ENCODE measurements at places on chromosomes 13 and 19.

GRCh38 chr19:42352301-42353259, 27.1 kb downstream of the MEGF8 start:
- no peak for DNase-seq

GRCh38 chr19:6616011-6616410, 25.1 kb upstream of the CD70 start:
- DNase-seq: peak; percentile 41

GRCh38 chr13:27625839-27626238, 4.1 kb downstream of the POLR1D start:
- DNase-seq: no peak

- no peak for DNase-seq
Measured at GRCh38 chr19:48023518-48023917, 20.4 kb downstream of the CABP5 start.

DNA sequence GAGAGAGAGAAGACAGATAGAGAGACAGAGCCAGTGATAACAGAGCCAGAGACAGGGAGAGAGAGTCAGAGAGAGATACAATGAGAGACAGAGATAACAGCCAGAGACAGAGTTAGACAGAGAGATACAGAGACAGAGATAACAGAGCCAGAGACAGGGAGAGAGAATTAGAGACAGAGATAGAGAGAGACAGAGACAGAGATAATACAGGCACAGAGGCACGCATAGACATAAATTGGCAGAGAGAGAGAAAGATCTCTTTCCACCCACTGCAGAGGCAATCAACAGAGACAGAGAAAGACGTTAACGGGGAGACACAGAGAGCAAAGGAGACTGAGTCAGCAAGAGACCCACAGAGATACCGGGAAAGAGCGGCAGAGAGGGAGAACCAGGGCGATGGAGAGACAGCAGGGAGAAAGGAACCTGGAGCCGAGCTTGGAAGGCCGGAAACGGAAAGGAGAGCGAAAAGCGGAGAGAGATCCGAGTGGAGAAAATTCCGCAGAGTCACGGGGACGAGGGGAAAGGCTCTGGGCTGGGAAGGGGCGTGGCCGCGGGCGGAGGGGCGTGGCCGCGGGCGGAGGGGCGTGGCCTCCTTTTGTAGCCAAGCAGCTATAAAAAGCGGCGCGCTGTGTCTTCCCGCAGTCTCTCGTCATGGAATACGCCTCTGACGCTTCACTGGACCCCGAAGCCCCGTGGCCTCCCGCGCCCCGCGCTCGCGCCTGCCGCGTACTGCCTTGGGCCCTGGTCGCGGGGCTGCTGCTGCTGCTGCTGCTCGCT, at the start of gene TNFSF9:
Gene TNFSF9 (plus strand): TSS at position 641 of the 777 bp plus-strand sequence. CDS start 11 bp downstream, at position 652.
- peak; percentile 85 for DNase-seq

DNA sequence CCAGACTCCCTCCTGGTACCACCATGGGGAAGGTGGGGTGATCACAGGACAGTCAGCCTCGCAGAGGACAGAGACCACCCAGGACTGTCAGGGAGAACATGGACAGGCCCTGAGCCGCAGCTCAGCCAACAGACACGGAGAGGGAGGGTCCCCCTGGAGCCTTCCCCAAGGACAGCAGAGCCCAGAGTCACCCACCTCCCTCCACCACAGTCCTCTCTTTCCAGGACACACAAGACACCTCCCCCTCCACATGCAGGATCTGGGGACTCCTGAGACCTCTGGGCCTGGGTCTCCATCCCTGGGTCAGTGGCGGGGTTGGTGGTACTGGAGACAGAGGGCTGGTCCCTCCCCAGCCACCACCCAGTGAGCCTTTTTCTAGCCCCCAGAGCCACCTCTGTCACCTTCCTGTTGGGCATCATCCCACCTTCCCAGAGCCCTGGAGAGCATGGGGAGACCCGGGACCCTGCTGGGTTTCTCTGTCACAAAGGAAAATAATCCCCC, 505 bp upstream of the CEACAM5 start:
- no peak for DNase-seq

GRCh38 chr19:1028062-1028926, 1.9 kb downstream of the CNN2 start:
- DNase-seq: peak; percentile 92

GRCh38 chr13:93307651-93308050, 81.0 kb downstream of the GPC6 start:
- peak; percentile 53 for DNase-seq

DNA sequence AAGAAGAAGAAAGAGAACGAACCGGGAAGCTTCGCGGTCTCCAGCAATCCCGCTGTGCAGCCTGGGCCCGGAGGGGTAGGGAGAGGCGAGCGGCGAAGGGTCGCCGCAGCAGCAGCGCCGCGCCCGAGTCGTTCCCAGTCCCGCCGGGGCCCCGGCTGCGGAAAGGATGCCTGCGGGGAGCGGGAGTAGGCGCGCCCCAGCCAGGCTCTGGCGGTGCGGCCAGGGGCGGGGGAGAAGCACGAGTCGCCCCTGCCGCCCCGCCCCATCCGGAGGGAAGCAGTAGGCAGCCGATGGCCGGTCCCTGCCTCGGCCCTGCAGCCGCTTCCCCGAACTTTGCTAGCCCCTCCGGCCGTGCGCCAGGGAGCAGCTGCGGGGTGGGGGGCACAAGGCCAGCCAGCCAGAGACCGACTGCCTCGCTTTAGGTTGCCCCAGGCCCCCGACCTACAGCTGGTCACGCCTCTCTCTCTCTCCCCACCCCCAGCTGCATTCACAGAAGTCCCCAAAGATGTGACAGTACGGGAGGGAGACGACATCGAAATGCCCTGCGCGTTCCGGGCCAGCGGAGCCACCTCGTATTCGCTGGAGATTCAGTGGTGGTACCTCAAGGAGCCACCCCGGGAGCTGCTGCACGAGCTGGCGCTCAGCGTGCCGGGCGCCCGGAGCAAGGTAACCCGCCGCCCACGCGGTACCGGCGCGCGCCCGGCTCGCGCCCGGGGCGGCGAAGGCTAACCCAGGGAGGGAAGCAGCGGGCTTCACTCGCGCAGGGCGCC, 1.1 kb downstream of the VSTM2B start:
- no peak for DNase-seq

DNA sequence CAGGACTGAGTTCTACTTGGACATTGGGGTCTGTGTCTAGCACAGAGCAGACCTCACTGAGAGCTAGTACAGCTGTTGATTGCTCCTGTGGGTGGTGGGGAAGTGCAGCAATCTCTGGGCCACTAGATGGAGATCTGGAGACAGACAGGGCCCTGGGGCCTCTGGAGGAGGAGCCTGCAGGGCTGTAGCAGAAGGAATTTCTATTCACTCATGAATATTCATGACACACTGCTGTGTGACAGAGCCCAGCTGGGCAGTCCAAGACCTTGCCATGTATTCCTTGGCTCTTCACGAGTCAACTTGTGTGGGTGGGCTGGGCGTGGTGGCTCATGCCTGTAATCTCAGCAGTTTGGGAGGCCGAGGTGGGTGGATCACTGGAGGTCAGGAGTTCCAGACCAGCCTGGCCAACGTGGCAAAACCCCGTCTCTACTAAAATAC, 37.5 kb downstream of the SUGP2 start:
- peak; percentile 91 for DNase-seq

DNA sequence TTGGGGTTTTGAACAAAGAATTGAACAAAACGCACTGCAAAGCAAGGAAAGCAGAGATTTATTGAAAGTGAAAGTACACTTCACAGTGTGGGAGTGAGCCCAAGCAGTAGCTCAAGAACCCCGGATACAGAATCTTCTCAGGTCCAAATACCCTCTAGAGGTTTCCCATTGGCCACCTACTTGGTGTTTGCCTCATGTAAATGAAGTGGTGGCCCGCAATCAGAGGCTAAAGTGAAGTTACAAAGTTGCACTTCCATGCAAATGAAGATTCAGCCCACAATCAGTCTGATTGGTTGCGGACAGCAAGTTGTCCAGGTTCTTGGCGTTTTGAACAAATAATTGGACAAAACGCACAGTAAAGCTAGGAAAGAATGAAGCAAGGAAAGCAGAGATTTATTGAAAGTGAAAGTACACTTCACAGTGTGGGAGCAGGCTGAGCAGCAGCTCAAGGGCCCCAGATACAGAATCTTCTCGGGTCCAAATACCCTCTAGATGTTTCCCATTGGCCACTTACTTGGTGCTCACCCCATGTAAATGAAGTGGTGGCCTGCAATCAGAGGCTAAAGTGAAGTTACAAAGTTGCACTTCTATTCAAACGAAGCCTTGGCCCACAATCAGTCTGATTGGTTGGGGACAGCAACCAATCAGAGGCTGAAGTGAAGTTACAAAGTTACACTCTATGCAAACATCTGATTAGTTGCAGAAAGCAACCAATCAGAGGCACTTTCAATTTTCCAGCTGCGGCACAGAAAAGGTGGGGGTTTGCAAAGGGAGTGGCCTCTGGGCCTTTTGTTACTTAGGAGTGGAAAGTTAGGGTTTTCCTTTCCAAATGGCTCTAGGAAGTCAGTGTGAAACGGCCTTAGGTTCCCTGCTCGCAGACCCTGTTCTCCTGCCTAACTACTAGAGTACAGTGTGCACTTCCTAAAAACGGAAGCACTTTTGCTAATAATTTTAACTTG, 4.8 kb upstream of the TM9SF2 start:
- DNase-seq: peak; percentile 50

- peak; percentile 7 for DNase-seq
Measured at GRCh38 chr13:65857942-65858565, 1372.1 kb downstream of the PCDH9 start.

DNA sequence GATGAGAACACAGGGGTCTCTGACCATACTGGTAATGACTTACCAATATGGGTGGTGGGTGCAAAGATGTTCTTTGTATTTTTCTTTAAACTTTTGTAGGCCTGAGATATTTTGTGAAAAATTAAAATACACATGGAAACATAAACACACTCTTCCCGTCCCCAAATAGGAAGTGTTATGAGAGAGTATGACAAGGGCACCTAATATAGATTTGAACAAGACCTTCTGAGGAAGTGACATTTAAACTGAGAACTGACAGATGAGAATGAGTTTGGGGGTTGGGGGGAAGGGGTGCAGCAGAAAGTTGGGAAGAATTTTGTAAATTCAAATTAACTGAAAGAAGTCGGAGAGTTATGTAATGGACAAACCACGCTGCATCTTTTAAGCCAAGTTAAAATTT, 224.2 kb downstream of the RGCC start:
- no peak for DNase-seq

GRCh38 chr19:2927032-2927430, 17.7 kb downstream of the ZNF77 start:
- DNase-seq: no peak

DNA sequence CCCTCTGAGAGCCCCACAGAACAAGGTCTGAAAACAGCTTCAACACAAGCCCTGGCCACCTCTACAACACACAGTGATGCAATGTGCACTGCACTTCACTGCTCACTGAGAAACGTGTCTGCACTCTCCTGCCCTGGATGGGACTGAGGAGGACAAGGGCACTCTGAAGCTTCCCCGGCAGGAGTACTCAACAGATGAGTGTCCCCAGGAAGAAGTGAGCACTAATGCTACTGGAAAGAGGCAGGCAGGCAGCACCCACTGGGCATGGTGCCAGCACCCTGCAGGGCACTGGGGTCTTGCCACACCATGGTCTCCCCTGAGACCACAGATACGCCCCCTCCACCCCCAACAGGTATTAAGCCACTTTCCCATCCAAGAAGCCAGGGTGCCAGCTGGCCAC, 17.7 kb upstream of the SLC35E1 start:
- no peak for DNase-seq

GRCh38 chr13:29760544-29760943, 89.9 kb downstream of the UBL3 start:
- DNase-seq: no peak

- DNase-seq: peak; percentile 81
Measured at GRCh38 chr19:16330368-16330801, 5.8 kb downstream of the KLF2 start.

DNA sequence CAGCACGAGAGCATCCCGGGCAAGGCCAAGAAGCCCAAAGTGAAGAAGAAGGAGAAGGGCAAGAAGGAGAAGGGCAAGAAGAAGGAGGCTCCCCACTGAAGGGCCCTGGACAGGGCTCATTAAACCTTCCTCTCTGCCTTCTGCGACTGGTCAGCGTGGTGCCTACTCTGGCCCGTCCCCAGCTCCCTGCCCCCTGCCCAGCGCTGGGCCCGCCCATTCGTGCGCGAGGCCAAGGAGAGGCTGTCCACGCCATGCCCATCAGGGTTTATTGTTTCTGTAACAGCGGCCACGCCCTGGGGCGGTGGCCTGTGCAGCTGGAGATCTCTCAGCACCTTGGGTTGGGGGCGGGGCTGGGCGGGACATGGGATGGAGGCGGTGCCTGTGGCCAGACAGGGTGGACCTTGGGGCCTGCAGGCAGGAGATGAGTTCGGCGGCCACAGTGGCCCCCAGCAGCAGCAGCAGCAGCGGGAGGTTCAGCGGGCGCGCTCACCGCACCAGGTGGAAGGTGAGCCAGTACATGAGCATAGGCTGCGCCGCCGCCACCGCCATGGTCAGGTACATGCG, 897 bp downstream of the C19orf33 start:
- DNase-seq: no peak

- DNase-seq: no peak
Measured at GRCh38 chr13:24110011-24110410, 50.5 kb upstream of the SPATA13 start.

DNA sequence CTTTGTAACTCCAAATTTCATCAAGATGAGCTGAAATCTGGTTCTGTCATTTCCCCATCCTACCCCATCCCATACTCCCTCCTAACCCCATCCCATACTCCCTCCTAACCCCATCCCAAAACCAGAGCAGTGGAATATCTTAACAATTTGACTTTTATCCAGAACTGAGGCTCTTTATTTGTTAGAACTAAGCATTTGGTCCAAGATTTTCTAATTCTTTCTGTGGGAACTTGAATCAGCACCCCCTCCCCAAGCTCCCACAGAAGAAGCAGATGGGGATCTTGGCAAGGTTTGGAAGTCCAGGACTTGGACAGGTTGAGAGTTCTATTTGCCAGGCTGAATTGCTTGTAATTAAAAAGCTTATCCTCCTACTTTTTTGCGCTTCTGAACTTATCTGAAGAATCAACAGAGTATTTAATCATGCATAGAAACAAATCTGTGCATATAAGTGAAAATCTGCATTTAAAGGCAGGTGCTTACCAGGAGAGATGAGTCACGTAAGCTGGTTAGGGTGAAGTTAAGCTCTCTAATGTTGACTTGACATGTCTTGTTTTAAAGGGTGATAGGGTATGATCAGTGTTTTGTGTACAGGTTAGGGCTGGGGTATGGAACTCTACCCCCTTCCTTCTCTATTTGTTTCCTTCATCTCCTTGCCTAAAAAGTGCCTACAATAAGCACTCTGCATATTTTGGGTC, 111.1 kb downstream of the COG6 start:
- no peak for DNase-seq

GRCh38 chr13:104847922-104848321, 1687.5 kb downstream of the EFNB2 start:
- DNase-seq: no peak

DNA sequence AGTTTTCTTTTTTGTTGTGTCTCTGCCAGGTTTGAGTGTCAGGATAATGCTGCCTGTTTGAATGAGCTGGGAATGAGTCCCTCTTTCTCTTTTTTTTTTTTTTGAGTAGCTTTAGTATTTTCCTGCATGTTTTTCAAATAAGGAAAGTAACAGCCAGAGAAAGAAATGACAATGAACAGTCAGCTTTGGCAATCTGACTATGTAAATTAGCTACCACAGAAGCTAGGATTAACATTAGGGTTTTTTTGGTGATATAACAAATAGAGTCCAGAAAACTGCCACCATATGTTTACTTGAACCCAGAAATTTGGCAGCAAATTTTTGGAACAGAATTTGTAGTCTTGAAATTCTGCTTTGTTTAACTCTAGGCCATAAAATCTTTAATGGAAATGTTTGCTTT, 50.5 kb downstream of the SGCG start:
- no peak for DNase-seq
